ENCODE measurements at places on chromosomes 7 and 10.

- DNase-seq, result no peak
Measured at GRCh38 chr10:83666762-83667161, 472.5 kb upstream of the GHITM start.

GRCh38 chr10:113153493-113154102, 203.6 kb downstream of the TCF7L2 start:
- DNase-seq, result no peak

- DNase-seq, result no peak
Measured at GRCh38 chr10:80252296-80252887, 37.1 kb downstream of the MAT1A start.

DNA sequence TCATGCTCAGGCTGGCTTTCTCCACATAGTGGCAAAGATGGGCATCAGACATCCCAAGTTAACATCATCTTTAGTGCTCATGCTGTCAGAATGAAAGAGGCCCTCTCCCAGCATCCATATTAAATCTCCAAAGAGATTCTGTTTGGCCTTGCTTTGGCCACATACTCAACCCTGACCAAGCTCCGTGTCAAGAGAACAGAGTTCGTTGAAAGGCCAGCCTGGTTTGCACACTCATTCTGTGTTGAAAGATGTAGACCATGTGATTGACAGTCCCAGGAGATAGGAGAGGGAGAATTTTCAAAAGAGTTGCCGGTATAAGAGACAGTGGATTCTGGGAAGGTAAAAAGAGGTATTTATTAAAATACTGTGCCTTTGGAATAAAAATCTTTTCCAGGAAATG, 19.7 kb downstream of the MET start:
- DNase-seq, result no peak

DNA sequence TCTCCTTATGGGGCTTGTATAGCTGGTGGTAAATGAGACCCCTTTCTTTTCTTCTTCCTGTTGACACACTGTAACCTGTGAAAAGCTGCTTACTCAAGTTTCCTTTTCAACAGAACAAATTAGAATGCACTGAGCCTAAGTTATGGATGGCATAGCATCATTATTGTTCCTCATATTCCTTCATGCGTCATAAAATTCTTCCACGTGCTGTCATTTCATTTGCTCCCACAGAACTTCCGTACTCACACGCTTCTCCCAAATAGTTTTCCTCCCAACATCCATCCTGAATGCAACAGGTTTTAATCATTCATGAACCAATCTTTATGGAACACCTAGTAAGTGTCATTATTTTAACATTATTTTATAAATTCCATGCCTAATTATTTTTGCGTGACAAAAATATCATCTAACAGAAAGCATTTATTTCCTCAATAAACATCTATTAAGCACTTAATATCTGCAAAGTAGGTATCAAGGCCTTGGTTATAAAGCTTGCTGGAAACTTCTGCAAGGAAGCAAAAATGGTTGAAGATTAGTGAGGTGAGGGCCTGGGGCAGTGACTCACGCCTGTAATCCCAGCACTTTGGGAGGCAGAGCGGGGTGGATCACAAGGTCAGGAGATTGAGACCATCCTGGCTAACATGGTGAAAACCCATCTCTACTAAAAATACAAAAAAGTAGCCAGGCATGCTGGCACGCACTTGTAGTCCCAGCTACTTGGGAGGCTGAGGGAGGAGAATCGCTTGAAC, 18.9 kb upstream of the SEPTIN7 start:
- no peak for DNase-seq

- DNase-seq, result no peak
Measured at GRCh38 chr7:123751821-123752220, 3.0 kb upstream of the WASL start.

DNA sequence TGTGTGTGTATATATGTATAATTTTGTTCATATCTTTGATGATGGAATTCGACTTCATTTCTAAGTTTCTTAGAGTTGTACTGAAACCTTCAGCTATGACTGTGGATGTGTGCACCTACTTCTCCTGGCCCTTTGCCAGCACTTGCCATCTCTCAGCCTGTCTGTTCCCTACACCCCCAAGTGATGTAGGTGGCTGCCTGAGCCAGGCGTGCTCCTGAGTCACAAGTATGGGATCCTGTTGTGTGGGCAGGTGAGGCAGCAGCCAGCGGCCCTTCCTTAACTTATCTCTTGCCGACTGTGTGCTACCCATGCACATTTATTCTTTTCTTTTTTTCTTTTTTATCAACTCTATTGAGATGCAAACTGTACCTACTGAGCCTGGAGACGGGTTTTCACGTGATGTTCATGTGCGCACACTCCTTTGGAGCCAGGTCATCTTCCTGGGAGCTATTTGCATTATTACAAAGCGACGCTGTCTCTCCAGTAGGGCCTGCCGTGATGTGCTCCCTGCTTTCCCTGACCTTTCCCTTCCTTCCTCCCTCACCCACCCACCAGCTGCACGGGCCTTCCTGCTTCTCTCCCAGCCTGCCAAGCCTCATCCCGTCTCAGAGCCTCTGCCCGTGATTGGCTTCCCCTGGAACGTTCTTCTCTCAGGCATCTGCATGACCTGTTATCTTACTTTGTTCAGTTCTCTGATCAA, 31.3 kb upstream of the GALNT11 start:
- DNase-seq, result no peak

DNA sequence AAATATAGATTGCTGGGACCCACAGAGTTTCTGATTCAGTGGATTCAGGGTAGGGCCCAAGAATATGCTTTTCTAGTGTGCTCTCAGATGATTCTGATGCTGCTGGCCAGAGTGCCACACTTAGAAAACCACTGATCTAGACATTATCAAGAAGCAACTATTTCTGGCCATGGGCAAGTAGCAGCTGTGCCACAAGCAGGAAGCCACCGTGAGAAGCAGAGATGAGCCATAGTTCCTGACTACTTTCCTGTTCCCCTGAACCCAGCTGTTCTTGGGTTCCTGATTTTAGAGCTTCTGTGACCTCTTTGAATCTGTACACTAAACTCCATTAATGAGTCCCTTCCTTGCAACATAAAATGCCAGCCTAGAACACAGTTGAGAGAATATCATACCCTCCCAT, 38.1 kb upstream of the PIK3AP1 start:
- no peak for DNase-seq
